ENCODE measurements at places on chromosomes 5 and 9. TPM values are rescaled to one million over a fixed set of nuclear protein-coding genes. Genes with fewer than 3 reads are reported as not detected.

The NUP188 gene
- total RNA-seq: 35.7 TPM

The ZNF462 gene
- 0.46 TPM for total RNA-seq

The PCDHGC4 gene
- 0.32 TPM for total RNA-seq

The RANBP17 gene
- total RNA-seq: 20.1 TPM

The SLCO6A1 gene
- total RNA-seq: not detected

The TMEM215 gene
- total RNA-seq: not detected

The FANCG gene
- 18.5 TPM for total RNA-seq

The TAF11L5 gene
- not detected for total RNA-seq

The SH3RF2 gene
- total RNA-seq: 2.6 TPM

The CCDC127 gene
- 5.8 TPM for total RNA-seq

The ACOT12 gene
- total RNA-seq: not detected

The AGXT2 gene
- not detected for total RNA-seq

The SH3PXD2B gene
- 15.9 TPM for total RNA-seq

The MYMK gene
- not detected for total RNA-seq

The HTR1A gene
- not detected for total RNA-seq

The AMACR gene
- total RNA-seq: 13.2 TPM

The NMUR2 gene
- not detected for total RNA-seq

The RPL12 gene
- 1,300 TPM for total RNA-seq

The GLDC gene
- 6.4 TPM for total RNA-seq

The GAPT gene
- total RNA-seq: not detected

The URM1 gene
- total RNA-seq: 67.5 TPM

The CEL gene
- total RNA-seq: not detected

The C9orf153 gene
- not detected for total RNA-seq

The FTMT gene
- not detected for total RNA-seq

The PCDHAC1 gene
- total RNA-seq: under 0.01 TPM

The NIPSNAP3A gene
- total RNA-seq: 59.1 TPM

The SPINK5 gene
- not detected for total RNA-seq

The GABRA1 gene
- not detected for total RNA-seq

The RLN2 gene
- total RNA-seq: 0.32 TPM

The STPG3 gene
- not detected for total RNA-seq

The SPATA31D3 gene
- not detected for total RNA-seq
